Breast epithelium (tissue), 4 donors: ENCODE measurements at places on chromosomes 3 and 15. TPM values are rescaled to one million over a fixed set of nuclear protein-coding genes. Genes with fewer than 3 reads are reported as not detected.
A peak's percentile ranks its signal among the peaks of the same experiment; 100 is the strongest.

GRCh38 chr15:70273808-70274207 is 176.1 kb upstream of the TLE3 start:
- no peak for DNase-seq
- no peaks in the 10 kb centered on the region for H3K36me3 ChIP-seq
- H3K27ac ChIP-seq = no peak overlapping the region
- no peak overlapping the region for H3K4me3 ChIP-seq
- H3K27me3 ChIP-seq = no peaks in the 10 kb centered on the region
- peaks cover 6% of the 10 kb centered on the region for H3K4me1 ChIP-seq

DNA sequence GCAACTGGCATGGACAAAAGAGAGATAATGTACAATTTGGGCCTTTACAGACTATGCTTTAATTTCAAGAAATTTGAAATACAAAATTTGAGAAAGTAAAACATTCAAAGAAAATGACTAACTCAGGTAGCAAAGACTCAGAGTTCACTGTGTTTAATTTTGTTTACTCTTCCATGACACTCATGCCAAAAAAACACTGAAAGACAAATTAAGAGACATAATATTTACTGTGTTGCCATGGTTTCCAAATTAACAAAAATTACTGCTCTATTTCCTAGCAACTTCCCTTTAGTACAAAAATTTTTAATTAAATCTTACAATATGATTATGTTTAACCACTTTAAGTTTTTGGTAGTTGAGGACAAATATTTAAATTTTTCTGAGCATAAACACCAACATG is 29.6 kb downstream of the LRRFIP2 start:
- H3K4me3 ChIP-seq = no peak overlapping the region
- no peaks in the 10 kb centered on the region for H3K36me3 ChIP-seq
- H3K4me1 ChIP-seq = no peaks in the 10 kb centered on the region
- H3K27me3 ChIP-seq = no peaks in the 10 kb centered on the region

DNA sequence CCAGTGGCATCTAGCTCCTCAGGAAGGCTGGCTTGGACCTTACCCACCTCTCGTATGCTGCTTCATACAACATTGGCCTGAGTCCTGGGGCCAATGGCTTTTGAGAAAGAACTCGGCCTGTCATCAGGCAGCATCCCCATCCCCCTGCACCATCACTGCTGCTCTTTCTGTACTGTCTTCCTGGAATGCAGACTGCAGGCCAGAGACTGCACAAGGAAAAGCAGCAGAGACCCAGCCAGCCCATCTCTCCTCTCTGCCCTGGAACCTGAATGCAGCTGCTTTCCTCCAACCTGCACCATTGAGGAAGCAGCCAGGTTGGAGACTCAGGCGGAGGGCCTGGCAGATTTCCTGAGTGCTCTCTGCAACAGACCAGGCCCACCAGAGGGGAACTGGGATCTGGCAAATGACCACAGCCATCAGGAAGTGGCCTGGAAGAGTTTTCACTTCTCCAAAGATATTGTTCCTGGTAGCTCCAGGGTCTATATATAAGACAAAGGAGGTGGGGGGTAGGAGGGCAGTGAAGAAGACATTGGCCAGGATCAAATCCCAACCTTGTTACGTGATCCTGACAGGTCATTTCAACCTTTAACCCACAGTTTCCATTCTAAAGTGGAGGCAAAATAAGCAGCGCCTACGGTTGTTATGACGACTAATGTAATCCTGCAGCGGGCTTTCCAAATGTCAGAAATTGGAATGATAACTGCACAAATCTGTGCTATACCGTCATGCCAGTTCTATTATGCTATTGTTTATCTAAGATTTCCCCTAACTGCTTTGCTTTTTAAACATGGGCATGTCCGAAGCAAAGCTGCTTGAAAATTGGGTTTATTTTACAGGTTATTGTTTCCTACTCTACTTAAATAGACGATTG is 24.4 kb upstream of the RAB7A start:
- H3K27me3 ChIP-seq = no peaks in the 10 kb centered on the region
- H3K4me3 ChIP-seq = no peak overlapping the region
- H3K4me1 ChIP-seq = no peaks in the 10 kb centered on the region
- DNase-seq = no peak
- H3K36me3 ChIP-seq = no peaks in the 10 kb centered on the region

DNA sequence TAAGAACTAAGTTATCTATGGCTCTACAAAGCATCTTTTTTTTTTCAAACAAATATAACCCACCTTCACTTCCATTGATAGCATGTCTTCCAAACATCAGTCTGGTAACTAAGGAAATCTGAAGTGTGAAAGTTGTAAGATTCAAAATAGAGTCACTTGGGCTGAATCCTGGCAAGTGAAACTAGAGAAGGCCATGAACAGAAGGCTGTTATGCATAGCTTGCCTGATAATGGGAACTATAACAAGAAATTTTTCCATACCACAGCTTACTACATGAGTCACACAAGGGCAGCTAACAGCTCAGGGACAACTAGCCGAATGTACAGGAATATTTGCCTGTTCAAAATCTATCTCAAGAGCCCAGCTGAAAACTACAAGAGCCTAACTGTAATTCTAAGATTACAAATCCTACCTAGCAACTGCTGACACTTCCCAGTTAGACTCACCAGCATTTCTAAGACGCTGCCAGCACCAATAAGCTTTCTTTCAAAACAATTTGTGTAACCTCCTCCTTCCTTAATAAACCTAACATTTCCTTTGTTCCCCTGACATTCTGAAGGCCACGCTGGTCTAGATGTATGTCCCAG is 1066.5 kb downstream of the PLOD2 start:
- no peaks in the 10 kb centered on the region for H3K36me3 ChIP-seq
- DNase-seq = no peak
- H3K4me1 ChIP-seq = no peaks in the 10 kb centered on the region
- H3K27me3 ChIP-seq = no peaks in the 10 kb centered on the region
- no peak overlapping the region for H3K27ac ChIP-seq

DNA sequence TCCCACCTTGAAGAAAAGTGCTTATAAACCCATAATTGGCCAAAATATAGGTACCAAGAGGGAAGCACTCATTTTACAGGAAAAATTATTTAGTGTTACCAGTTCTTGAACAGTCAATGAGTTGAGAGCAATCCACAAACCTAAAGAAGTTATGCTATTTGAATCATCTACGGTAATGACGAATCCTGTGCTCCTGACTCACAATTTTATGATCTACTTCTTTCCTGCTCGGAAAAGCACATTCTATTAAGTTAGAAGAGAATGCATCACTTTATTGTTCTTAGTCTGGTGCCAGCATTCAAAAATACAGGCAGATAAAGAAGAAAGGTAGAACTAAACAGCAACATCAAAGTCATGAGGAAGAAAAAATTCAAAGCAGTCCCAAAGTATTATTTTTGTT is 33.2 kb downstream of the CHRM5 start:
- H3K36me3 ChIP-seq = no peaks in the 10 kb centered on the region
- DNase-seq = no peak
- H3K27me3 ChIP-seq = no peaks in the 10 kb centered on the region
- no peak overlapping the region for H3K27ac ChIP-seq

DNA sequence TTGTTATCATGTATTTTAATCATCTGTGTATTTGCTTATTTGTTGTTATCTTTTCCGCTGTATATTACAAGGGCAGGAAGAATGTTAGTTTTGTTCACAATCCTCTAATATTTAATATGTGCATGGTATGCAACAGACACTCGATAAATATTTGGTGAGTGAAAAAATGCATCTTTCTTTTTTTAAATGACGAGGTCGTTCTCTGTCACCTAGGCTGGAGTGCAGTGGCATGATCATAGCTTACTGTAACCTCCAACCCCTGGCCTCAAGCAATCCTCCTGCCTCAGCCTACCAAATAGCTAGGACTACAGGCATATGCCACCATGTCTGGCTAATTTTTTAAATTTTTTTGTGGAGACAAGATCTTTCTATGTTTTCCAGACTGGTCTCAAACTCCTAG is 66.2 kb downstream of the MITF start:
- H3K36me3 ChIP-seq = no peaks in the 10 kb centered on the region
- no peaks in the 10 kb centered on the region for H3K4me1 ChIP-seq
- DNase-seq = no peak
- no peak overlapping the region for H3K4me3 ChIP-seq
- H3K27me3 ChIP-seq = no peaks in the 10 kb centered on the region

GRCh38 chr15:25930931-25931330 is 67.8 kb upstream of the ATP10A start:
- H3K4me1 ChIP-seq = no peaks in the 10 kb centered on the region
- H3K36me3 ChIP-seq = no peaks in the 10 kb centered on the region
- no peak for DNase-seq
- no peak overlapping the region for H3K4me3 ChIP-seq
- no peak overlapping the region for H3K27ac ChIP-seq

- H3K4me3 ChIP-seq = no peak overlapping the region
- no peaks in the 10 kb centered on the region for H3K4me1 ChIP-seq
- H3K27ac ChIP-seq = no peak overlapping the region
- DNase-seq = no peak
Measured at GRCh38 chr15:44385344-44385942, 42.0 kb upstream of the CTDSPL2 start.

DNA sequence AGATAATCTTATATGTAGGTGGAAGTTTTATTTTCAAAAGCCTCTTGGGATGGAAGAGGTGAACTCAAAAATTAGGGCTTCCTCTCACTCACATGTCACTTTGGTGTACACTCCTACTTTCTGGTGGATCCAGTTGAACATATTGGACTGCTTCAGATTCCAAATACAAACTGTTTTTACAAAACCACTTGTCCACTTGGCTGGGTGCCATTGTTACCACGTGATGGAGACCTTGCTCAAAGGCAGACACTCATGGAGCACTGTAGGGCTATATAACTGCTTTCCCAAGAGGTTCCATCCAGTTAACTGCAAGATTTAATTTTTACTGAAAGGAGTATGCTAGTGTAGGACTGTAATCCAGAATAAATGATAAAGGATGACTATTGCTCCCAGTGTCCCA is 307.0 kb downstream of the EPHA6 start:
- no peak for DNase-seq
- H3K4me3 ChIP-seq = no peak overlapping the region
- H3K27ac ChIP-seq = no peak overlapping the region

GRCh38 chr3:165920984-165921383 is 83.8 kb upstream of the BCHE start:
- H3K36me3 ChIP-seq = no peaks in the 10 kb centered on the region
- H3K4me1 ChIP-seq = no peaks in the 10 kb centered on the region
- no peak overlapping the region for H3K4me3 ChIP-seq
- H3K27ac ChIP-seq = no peak overlapping the region

GRCh38 chr3:155026999-155027591 is 53.0 kb upstream of the MME start:
- DNase-seq = no peak
- no peaks in the 10 kb centered on the region for H3K36me3 ChIP-seq
- no peaks in the 10 kb centered on the region for H3K4me1 ChIP-seq
- no peak overlapping the region for H3K4me3 ChIP-seq
- peak overlapping the region; percentile 38 for H3K27ac ChIP-seq

DNA sequence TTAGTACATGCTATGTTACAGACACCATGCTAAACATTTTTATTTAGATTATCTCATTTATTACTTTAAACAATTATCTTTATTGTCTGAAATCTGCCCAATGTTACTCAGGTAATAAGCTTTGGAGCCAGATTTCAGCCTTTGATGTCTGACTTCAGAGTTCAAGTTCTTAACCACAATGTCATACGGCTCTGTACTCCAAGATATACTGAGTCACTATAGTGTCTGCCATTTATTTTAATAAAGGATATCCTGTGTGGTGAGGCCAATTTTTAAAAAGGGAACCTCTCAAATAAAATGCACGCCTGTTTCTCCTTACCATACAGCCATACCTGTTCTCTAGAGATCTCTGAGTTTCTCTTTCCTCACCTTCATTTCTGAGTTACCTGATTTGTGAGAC is 193.1 kb downstream of the EPHA3 start:
- H3K27ac ChIP-seq = no peak overlapping the region
- no peak for DNase-seq
- H3K4me1 ChIP-seq = no peaks in the 10 kb centered on the region
- H3K4me3 ChIP-seq = no peak overlapping the region

GRCh38 chr3:113867506-113867905 is 28.9 kb downstream of the GRAMD1C start:
- H3K36me3 ChIP-seq = no peaks in the 10 kb centered on the region
- no peaks in the 10 kb centered on the region for H3K27me3 ChIP-seq
- H3K27ac ChIP-seq = no peak overlapping the region
- no peaks in the 10 kb centered on the region for H3K4me1 ChIP-seq
- DNase-seq = no peak

DNA sequence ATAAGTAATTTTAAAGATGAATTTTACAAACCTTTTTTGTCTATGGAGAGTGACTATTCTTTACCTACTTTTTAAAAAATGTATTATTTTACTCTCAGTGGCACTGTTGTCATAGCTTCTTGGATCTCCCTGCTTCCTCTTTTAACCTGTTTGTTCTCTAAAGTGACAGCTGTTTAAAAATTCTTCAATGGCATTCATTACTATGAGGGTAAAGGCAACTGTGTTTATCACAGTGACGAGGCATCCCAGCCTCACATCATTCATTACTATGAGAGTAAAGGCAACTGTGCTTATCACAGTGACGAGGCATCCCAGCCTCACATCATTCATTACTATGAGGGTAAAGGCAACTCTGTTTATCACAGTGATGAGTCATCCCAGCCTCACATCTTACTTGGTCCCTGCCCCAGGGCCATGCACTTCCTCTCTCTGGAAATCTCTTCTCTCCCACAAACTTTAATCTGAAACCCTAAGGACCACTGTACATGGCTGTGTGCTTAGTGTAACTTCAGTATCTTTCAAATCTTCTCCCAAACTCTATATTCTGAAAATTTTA is 101.7 kb upstream of the ZNF717 start:
- H3K4me1 ChIP-seq = no peaks in the 10 kb centered on the region
- no peaks in the 10 kb centered on the region for H3K27me3 ChIP-seq
- no peaks in the 10 kb centered on the region for H3K36me3 ChIP-seq
- no peak for DNase-seq

DNA sequence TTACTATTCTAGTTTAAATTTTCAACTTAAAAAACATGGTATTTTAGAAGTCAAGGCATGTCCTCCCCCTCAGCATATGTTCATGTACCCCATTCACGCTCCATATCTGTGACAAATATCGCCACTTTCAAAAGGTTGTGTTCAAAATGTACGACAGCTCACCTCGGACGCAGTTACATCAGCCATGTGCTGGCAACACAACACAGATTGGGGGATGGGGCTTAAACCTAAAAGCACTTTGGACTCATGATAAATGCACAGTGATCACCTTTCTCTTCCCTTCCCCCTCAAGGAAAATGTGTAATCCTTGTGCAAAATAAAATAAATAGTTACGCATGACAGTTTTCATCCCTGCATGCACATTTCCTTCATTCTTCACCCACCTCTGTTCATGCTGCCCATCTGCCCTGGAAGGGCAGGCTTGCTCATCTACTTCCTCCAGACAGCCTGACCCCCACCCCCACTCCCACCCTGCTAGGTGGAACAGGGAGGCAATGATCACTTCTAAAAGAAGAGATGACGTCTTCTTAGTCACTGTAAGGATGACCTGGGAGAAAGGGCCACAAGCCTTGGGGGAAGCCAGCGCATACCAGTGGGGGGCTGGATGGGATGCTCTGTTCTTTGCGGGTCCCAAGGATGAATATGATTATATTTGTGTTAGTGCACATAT is 271.4 kb upstream of the SEMA6D start:
- H3K4me3 ChIP-seq = no peak overlapping the region
- no peaks in the 10 kb centered on the region for H3K36me3 ChIP-seq
- no peaks in the 10 kb centered on the region for H3K27me3 ChIP-seq
- H3K4me1 ChIP-seq = no peaks in the 10 kb centered on the region
- no peak for DNase-seq

GRCh38 chr3:192888190-192888589 is 29.5 kb downstream of the MB21D2 start:
- no peak for DNase-seq
- H3K27ac ChIP-seq = no peak overlapping the region
- H3K4me1 ChIP-seq = no peaks in the 10 kb centered on the region
- no peaks in the 10 kb centered on the region for H3K27me3 ChIP-seq

Gene C3orf52
- total RNA-seq = 8.5 TPM

Gene BSN
- total RNA-seq = 0.15 TPM

Gene CSTA
- 15.7 TPM for total RNA-seq

Gene MRAS
- 39.0 TPM for total RNA-seq
